Stimulated activated CD4-positive, alpha-beta T cell treated with anti-CD3 and anti-CD28 coated beads, Interleukin-4, amount 100 ng/mL, for 24 hours (primary cell): ENCODE measurements at places on chromosomes 3 and 15.
A peak's percentile ranks its signal among the peaks of the same experiment; 100 is the strongest.

- no peak for DNase-seq
Measured at GRCh38 chr3:144921710-144922109, 950.1 kb downstream of the DIPK2A start.

DNA sequence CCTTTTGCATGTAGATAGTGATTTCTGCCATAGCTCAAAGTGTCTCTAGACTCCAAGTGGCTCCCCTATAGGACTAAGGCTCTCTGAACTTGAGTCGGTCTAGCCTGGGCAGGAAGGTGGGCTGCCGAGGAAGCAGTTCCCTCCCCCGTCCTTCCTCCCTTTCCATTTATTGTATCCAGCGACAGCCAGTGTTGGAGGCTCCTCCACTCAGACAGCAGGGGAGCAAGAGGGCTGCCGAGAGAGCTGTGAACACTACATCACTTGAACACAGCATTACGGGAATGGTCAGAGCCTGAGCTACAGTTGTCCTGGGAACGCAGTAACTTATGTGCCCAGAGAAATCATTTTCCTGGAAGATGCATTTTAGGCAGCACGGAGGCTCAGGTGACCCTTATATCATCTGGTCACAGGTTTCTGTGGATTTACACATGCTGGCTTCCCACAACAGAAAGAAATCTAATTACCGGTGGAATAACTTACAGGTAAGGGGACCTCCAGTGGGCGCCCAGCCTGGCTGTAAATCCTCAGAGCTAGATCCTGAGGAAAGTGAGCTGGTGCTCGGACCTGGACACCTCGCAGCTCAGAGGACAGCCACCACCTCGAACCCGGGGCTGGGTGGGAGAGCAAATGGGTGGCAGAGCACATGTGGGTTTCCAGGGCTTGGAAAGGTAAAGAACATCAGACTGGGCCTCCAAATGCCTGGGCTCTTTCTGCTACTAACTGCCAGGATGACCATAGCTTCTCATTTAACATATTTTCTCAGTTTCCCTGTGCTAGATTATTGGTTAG, 197.1 kb downstream of the UACA start:
- no peak for DNase-seq

DNA sequence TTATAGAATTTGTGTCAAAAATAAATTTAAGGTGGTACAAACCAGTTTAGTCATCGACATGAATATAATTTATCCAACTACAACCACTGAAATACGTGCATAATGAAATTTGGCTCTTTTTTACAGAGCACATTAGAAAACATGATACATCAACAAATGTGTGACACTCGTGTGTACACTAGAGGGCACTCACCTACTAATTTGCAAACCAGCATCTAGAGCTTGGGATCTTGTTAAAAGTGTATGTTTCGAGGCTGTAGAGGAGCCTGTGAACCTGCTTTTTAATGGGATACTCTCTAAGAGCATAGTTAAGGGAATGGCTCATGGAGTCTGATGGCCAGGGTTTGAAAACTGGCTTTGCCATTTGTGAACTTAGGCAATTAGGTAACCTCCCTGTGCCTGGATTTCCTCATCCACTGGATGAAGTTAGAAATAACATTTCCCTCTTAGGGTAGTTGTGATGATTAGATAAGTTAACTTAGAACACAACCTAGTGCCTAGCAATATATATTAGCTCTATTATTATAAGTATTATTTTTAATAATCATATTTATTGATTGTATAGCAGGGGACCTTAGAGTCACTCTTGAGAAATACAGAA, 8.8 kb upstream of the CPOX start:
- DNase-seq, result peak; percentile 22

- DNase-seq, result no peak
Measured at GRCh38 chr3:16401273-16401672, 112.2 kb downstream of the RFTN1 start.

- DNase-seq, result no peak
Measured at GRCh38 chr3:108985844-108986243, 32.2 kb upstream of the GUCA1C start.

- no peak for DNase-seq
Measured at GRCh38 chr3:38455639-38456430, 2.1 kb downstream of the ACVR2B start.

DNA sequence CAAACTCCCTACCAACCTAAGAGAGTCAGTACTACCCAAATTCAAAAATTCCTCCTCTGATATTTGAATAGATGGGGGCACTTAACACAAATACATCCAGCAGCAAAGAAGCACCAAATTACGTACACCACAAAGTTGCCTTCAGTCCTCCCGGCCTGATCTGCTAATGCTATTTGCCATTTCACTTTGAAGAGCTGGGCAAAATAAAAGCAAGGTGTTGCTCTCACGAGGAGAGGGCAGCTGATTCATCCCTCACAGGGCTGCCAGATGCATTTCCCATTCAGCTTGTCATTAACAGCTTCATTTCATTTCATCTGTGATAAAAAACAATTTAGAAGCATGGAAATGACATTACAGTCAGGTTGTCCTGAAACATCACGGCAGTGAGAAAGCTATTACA, 283.4 kb upstream of the VEPH1 start:
- no peak for DNase-seq

DNA sequence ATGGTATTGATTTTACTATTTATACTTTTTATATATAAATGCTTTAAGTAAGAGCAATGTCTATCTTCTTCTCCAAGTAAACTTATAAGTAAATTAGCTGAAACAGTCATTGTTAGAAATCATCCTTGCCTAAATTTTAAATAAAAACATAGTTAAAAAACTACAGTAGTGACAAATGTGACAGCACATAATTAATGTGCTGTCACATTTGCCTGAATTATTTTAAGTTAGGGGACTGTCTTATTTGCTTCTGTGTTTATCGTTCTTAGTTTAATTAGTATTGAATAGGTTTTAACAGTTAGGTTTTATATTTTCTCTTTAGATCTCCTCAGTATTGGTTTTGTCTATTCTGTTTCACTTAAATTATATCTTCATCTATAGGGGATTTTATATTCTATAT, 36.1 kb downstream of the SLMAP start:
- no peak for DNase-seq

DNA sequence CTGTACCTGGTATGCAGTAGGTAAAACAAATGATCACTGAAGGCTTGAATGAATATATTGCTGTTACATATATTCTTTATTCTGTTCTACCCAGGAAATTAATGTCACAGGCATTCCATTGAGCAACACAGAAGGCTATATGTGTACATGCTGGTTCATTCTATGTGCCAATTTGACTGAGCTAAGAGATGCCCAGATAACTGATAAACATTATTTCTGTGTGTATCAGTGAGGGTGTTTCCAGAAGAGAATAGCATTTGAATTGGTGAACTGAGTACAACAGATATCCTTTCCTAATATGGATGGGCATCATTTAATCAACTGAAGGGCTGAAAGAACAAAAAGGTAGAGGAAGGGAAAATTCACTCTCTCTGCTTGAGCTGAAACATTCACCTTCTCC, 886.8 kb downstream of the FHIT start:
- no peak for DNase-seq

DNA sequence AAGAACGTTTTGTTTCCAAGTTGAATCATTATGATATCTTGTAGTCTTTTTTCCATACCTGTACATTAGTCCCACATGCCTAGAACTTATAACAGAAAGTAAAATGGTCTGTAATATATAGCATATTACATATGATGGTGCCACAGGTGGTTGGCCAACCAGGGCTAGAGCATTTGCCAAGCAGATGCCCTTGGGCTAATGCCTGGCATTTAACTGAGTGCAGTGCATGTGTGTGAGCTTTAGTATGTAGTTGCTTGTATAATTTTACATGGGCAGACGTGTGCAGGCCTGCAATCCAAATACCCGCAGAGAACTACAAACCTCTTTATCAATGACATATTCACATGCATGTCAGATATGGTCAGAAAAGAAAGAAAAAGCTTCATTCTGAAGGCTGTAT, 27.5 kb downstream of the THSD4 start:
- no peak for DNase-seq

- DNase-seq, result no peak
Measured at GRCh38 chr15:101476756-101477155, 12.8 kb downstream of the PCSK6 start.

GRCh38 chr3:185820973-185821758, 3.7 kb downstream of the IGF2BP2 start:
- no peak for DNase-seq

- DNase-seq, result no peak
Measured at GRCh38 chr15:47432826-47433225, 284.5 kb upstream of the SEMA6D start.

- DNase-seq, result no peak
Measured at GRCh38 chr3:9298236-9298635, 48.8 kb upstream of the SRGAP3 start.

DNA sequence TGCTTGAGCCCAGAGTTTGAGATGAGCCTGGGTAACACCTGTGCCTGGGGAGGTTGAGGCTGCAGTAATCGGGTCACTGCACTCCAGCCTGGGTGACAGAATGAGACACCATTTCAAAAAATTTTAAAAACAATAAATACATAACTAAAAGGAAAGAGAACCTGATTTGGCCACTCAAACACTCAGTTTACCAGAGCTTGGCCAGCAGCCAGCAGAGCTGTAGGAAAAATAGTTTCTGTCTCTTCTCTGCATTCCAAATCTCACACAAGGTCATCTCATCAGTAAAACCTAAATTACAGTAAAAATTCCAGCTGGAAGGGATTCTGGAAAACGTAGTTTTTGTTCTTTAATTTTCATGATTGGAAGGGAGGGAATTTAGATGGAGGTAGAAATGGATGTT, 7.8 kb upstream of the PPM1L start:
- no peak for DNase-seq

- DNase-seq, result no peak
Measured at GRCh38 chr3:28150465-28151206, 90.8 kb upstream of the CMC1 start.

DNA sequence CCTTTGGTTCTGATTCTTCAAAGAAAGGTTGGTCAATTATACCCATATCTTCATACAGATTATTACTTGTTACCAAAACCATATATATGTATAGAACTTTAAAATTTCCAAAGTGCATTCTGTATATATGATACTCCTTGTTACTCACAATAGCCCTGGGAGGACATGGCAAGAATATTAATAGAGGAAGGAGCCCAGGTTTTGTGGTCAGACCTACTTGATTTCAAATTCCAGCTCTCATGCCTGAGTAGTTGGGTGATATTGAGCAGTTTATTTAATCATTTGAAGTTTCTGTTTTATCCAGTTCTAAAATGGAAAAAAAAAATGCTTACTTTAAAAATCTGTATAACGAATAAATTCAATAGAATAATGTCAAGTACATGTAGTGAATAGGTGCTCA, 2.5 kb downstream of the IL1RAP start:
- DNase-seq, result no peak

DNA sequence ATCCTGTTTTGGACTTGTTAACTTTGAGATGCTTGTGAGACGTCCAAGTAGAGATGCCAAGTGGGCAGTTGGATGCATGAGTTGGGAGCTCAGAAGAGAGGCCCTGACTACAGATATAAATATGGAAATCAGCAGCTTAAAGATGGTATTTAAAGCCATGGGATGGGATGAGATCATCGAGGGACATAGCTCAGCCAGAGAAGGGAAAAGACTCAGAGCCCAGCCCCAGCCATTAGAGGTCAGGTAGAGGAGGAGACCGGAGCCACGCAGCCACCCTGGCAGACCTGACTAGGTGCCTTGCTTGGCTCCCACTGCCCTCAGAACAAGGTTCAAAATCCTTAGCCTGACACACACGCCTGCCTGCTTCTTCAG, 31.1 kb downstream of the ATP2B2 start:
- no peak for DNase-seq

DNA sequence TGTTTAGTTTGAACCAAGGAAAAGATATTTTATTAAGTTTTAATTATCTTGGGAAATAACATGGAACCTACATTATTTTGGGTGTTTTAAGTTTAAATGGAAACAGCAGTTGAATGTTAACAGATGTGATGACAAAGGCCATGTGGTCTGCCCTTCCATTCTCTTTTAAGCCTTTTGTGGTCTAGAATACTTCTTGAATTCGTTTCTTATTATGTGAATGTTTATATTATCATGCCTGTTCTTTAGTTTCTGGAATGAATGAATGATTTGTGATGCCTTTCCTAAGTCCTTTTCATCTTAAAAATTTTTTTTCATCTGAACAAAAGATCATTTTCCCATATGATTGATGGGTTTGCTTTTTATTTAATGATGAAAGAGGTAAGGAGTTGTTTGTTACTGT, 44.6 kb downstream of the SNRK start:
- no peak for DNase-seq

DNA sequence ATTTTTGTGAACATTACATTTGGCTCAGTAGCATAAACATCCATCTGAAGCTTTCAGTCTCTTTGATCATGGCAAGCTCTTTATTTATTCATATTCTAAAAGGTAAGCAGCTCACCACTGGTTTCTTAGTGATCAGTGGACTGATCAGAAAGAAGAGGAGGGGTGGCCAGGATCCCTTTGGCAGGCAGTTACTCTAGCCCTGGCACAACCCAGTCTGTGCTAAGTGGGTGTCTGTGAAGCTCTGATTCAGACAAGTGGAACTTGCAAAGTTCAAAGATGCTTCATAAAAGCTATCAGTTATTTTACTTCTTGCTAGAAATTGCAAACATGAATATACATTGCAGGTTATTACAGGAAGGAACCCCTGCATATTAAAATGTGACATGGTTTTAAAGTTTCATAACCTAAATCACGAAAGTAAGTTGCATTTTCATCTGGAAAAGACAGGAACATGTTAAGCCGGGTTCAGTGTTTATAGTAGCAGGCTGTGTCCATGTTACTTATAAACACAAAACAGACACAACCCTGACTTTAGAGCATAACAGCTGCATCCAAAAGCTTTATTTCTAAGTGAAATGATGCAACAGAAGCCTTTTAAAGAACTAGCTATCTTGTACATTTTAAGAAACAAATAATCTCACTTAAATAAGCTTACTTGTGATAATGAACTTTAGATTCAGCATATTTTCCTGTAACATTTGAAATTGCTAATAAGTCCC, 785.3 kb downstream of the MCTP2 start:
- DNase-seq, result no peak

- DNase-seq, result no peak
Measured at GRCh38 chr3:138849222-138849940, 14.7 kb upstream of the PIK3CB start.

DNA sequence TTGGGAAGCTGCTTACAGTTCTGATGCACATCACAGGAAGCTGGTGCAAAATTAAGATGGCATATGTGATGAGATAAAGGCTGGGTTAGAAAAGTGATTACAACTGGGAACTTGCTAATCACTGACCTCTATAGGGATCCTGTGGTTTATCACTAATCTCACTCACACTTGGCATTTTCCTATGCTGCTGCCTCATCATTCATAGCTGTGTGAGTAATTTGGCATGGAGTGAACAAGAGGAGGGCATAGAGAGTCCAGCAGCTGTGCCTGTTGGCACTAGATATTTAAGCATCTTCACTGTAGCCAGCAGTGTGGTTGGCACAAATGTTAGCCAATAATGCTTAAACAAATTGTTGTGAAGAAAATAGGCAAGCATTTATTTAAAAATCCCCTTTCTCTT, 217.7 kb upstream of the CGNL1 start:
- DNase-seq, result no peak

DNA sequence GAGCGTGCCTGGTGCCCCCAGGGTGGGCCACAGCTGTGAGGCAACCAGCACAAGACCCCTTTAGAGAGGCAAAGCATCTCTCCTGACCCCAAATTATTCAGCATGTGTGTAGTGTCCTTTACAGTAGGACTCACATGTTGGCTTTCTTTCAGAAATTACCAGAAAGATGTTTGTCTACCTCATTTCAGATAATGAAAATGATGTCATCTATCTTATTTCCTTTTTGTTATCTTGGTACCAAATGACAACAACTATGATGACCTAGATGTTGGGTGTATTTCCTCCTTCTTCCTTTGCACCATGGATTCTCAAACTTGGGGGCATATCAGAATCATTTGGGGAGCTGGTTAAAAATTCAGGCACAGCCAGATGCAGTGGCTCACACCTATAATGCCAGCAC, 50.5 kb downstream of the DAPK2 start:
- DNase-seq, result no peak
